Neural crest cell (in vitro differentiated cells): ENCODE measurements at places on chromosomes 5 and 9.

GRCh38 chr9:120692901-120693699, 21.2 kb downstream of the MEGF9 start:
- no peak overlapping the region for H3K27ac ChIP-seq
- no peaks in the 10 kb centered on the region for H3K27me3 ChIP-seq

- DNase-seq, result no peak
- H3K27me3 ChIP-seq, result peaks cover 7% of the 10 kb centered on the region
- H3K4me1 ChIP-seq, result peaks cover 8% of the 10 kb centered on the region
- H3K36me3 ChIP-seq, result no peaks in the 10 kb centered on the region
- no peak overlapping the region for H3K27ac ChIP-seq
These were observed 50.4 kb upstream of the GGTA1 start for GRCh38 chr9:121550041-121550440.

DNA sequence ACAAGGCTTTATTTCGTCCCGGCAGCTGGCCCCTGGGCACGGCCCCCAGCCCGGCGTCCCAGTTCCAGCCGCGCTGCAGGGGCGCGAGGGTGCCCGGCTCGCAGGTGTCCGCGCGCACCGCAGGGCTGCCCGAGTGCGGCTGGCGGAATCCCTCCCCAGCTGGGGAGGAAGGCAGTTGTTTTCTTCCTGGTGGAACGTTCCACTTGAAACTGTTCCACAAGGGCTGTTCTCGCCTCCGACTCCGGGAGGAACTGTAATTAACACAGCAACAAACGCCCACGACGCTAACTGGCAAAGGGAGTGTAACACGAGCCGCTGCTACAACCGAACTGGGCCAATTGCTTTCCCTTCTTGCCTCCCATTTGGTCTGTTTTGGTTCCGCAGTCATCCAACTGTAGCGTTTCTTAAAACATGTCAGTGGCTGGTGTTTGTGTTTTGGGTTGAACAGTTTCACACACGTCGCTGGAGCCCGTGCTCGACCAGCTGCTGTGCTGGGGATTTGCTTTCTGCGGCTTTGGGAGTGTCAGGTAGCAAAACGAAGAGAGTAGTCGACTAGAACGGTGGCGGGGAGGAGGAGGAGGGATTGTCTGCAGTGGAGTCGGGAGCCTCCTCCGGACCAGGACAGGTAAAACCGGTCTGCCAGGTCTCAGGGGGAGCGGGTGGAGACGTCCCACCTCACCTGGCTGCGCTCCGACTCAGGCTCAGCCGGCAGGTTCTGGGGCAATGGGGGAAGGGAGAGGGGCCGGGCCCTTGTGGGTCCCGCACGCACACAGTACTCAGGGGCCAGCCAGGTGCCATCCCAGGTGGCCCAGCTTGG, 131.6 kb upstream of the NIPBL start:
- DNase-seq, result no peak
- H3K4me1 ChIP-seq, result peaks cover 13% of the 10 kb centered on the region
- H3K27ac ChIP-seq, result no peak overlapping the region
- H3K36me3 ChIP-seq, result no peaks in the 10 kb centered on the region

DNA sequence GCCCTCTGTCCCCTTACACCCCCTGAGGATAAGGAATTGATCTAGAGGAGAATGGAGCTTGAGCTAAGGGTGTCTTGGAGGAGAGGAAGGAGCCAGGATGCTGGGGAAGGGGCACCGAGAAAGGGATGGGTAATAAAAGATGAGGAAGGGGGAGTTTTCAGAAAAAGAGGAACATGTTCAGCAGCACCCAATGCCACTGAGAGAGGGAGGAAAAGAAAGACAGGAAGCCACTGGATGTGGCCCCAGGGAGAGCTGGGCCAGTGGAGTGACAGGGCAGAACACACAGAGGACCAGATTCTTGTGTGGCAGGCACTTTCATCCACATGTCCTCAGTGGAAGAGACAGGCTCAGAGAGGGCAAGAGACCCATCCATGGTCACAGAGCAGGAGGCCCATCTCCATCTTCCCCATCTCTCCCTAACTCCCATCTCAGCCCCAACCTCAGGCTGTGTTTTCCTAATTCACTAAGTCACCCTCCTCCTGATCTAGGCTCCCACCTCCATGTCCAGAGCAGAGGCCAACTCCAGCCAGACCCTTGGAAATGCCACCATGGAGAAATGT, 7.2 kb downstream of the PFN3 start:
- H3K4me1 ChIP-seq, result peaks cover 33% of the 10 kb centered on the region
- H3K36me3 ChIP-seq, result no peaks in the 10 kb centered on the region
- no peak overlapping the region for H3K4me3 ChIP-seq
- peak overlapping the region; percentile 91 for H3K27ac ChIP-seq
- H3K27me3 ChIP-seq, result peaks cover 3% of the 10 kb centered on the region

DNA sequence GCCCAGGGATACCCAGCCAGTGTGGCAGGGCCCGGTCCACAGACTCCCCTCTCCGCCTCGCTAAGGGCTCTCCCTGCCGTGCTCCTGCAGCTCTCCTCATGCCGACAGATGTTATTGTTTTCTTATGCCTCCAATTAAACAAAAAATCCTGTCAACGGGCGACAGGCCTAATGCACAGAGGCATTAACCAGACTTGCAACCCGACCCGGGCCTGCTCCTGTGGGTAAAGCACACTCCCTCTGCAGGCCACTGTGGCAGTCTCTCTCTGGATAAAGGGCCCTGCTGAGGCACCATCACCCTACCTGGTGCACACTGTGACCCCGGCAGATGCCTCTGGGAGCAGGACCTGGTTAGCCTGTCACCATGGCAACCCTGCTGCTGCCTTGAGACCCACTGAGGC, 27.5 kb upstream of the HAND1 start:
- no peak overlapping the region for H3K27ac ChIP-seq
- no peak for DNase-seq
- no peak overlapping the region for H3K4me3 ChIP-seq
- H3K36me3 ChIP-seq, result no peaks in the 10 kb centered on the region

DNA sequence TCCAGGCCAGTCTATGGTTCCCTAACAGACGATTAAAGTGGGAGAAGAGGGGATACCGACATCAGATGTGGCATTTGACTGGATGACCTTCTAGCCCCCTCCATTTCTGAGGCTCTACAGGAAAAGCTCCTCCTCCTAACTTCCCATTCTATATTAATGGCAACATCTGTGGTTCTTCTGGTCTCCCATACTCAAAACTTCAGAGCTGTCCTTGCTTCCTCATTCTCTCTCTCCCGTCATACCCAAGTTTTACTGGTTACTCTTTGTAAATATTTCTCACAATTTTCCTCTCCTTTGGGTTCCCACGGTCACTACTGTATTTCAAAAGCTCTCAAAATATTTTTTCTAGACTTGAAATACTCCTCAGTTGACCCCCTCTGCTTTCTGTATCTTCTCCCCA, 36.0 kb upstream of the IL7R start:
- no peak overlapping the region for H3K27ac ChIP-seq
- H3K4me3 ChIP-seq, result no peak overlapping the region
- H3K36me3 ChIP-seq, result no peaks in the 10 kb centered on the region
- no peak for DNase-seq

DNA sequence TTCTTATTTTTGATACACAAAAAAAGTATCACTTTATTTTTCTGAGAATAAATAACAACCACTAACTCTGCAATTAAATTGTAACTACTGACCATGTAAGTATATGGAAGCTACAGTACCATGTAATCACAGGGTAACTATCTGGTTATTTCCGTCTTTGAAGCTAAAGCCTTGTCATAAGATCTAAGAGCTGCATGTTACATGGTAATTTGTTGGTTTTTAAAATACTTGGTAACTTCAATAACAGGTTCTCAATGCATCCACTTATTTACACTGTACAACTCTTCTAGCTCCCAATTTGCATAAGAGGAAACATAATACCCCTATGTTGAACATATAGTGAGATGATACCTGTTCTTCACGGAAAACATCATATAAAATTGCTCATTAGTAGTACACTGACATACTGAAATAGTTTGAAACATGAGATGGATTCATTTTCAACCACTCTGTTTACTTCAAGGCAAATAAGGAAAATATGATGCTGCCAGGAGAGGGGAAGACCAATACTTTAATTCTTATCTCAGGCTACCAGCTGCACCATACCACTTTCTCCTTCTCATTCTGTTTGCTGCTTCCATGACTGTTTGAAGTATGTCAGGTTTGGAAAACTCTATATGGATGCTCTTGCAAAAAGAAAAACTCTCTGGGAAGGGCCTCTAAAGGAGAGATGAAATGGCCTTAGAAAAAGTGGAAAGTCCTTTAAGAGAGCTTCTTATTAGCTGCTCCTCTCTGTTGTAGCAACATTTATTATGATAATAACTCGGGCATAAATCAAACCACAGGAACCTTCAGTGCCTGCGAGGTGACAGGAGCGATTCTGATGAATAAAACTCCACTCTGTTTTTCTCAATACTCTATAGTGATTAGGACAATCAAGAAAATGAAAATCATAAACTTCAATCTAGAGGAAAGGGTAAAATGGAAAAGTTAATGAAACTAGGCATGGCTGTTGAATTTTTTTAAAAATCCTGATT, 150.2 kb downstream of the KIAA0825 start:
- H3K36me3 ChIP-seq, result no peaks in the 10 kb centered on the region
- H3K27me3 ChIP-seq, result no peaks in the 10 kb centered on the region
- no peak for DNase-seq
- H3K4me1 ChIP-seq, result peaks cover 31% of the 10 kb centered on the region
- no peak overlapping the region for H3K4me3 ChIP-seq
- H3K27ac ChIP-seq, result no peak overlapping the region

DNA sequence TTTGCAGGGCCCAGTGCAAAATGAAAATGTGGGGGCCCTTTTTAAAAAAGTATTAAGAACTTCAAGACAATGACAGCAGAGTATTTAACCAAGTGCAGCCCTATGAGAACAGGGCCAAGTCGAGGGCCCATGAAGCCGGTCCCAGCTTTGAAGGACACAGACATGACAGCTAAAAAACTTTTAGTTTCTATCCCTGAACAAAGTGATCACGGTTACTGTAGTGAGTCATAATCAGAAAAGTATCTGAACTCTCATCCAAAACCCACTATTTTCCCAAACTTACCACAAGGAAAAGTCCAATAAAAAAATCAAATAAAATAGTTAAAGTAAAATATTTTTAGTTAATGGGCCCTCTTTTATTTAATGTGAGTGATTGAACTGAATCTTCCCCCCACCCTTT, 126.0 kb downstream of the MEF2C start:
- no peaks in the 10 kb centered on the region for H3K4me1 ChIP-seq
- no peak overlapping the region for H3K4me3 ChIP-seq
- H3K27ac ChIP-seq, result no peak overlapping the region
- peaks cover 3% of the 10 kb centered on the region for H3K36me3 ChIP-seq

DNA sequence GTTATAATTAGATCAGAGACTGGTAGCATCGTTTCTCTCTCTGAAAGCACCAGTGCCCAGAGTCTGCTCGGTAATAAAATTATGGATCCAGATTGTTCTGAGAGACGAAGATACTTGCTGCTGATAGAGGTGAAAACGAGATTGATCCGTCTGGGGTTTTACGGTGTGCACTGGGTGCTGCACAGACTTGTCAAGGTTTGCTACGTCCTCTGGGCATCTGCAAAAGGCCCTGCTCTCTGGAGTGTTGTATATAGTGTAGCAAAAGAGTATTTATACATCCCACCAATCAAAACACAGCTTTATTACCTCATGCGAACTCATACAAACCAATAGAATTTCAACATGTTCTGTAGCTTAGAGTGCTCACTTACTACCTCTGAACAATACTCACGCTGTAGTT, 219.3 kb downstream of the PBX3 start:
- H3K27me3 ChIP-seq, result no peaks in the 10 kb centered on the region
- no peak for DNase-seq
- H3K36me3 ChIP-seq, result peaks cover 9% of the 10 kb centered on the region
- H3K4me1 ChIP-seq, result peaks cover under 1% of the 10 kb centered on the region
- no peak overlapping the region for H3K4me3 ChIP-seq

DNA sequence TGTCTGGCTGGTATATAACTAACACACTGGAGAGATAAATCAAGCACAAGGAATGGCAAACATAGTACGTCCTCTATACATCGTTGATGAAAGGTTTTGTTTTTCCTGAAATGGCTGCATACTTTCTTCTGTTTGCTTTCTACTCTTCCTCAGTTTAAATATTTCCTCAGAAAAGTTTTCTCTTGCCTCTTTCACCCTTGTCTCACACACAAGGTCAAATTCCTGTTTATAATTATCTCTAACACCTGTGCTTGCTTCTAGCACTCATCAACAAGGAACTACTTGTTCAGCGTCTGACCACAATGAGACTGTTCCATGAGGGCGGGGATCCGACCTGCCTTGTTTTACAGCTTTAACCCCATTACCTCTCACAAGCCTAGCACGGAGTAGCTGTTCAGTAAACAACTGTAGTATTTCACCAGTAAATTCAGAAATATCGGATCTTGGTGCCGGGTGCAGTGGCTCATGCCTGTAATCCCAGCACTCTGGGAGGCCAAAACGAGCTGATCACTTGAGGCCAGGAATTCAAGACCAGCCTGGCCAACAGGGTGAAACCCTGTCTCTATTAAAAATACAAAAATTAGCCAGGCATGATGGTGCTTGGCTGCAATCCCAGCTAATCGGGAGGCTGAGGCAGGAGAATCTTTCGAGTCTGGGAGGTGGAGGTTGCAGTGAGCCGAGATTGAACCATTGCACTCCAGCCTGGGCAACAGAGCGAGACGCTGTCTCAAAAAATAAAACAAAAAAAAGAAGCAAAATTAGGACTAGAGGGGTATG, 37.0 kb downstream of the NR6A1 start:
- H3K27ac ChIP-seq, result no peak overlapping the region
- no peak overlapping the region for H3K4me3 ChIP-seq
- DNase-seq, result no peak
- peaks cover 5% of the 10 kb centered on the region for H3K4me1 ChIP-seq
- H3K27me3 ChIP-seq, result no peaks in the 10 kb centered on the region
- H3K36me3 ChIP-seq, result no peaks in the 10 kb centered on the region

- no peaks in the 10 kb centered on the region for H3K4me1 ChIP-seq
- no peak overlapping the region for H3K27ac ChIP-seq
- H3K36me3 ChIP-seq, result no peaks in the 10 kb centered on the region
- H3K4me3 ChIP-seq, result no peak overlapping the region
- no peak for DNase-seq
- H3K27me3 ChIP-seq, result no peaks in the 10 kb centered on the region
These were observed 20.4 kb upstream of the UGCG start for GRCh38 chr9:111876179-111876578.

DNA sequence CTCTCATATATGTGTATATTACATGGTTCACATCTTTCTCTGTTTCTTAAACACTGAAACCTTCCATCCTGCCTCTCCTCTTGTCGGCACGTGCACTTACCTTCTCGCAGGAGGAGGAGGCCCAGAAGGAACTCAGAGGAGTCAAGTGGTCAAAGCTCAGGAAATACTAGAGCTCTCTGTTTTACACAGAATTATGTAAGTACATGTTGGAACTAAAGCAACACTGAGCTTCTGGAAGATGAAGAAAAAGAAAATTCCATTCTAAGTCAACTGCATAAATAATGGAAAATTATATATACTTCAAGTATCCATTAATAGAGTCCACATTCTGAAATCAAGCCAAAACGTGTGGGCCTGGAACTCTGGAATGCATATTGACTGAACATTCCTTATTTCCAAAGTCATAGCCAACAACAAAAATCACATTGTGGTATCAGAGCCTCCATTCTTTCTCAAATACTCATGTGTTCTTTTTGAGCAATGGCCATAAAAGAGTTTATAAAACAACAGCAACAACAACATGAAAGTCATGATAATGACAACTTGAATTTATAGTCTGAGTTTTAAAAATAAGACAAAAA, 121.5 kb upstream of the RAI14 start:
- H3K27me3 ChIP-seq, result no peaks in the 10 kb centered on the region
- H3K36me3 ChIP-seq, result no peaks in the 10 kb centered on the region
- no peak overlapping the region for H3K4me3 ChIP-seq
- no peak for DNase-seq
- H3K27ac ChIP-seq, result no peak overlapping the region
